Activated CD8-positive, alpha-beta memory T cell treated with anti-CD3 and anti-CD28 coated beads, Interleukin-2, amount 50 U/mL, for 48 hours (primary cell): ENCODE measurements at places on chromosomes 12 and 14.

DNA sequence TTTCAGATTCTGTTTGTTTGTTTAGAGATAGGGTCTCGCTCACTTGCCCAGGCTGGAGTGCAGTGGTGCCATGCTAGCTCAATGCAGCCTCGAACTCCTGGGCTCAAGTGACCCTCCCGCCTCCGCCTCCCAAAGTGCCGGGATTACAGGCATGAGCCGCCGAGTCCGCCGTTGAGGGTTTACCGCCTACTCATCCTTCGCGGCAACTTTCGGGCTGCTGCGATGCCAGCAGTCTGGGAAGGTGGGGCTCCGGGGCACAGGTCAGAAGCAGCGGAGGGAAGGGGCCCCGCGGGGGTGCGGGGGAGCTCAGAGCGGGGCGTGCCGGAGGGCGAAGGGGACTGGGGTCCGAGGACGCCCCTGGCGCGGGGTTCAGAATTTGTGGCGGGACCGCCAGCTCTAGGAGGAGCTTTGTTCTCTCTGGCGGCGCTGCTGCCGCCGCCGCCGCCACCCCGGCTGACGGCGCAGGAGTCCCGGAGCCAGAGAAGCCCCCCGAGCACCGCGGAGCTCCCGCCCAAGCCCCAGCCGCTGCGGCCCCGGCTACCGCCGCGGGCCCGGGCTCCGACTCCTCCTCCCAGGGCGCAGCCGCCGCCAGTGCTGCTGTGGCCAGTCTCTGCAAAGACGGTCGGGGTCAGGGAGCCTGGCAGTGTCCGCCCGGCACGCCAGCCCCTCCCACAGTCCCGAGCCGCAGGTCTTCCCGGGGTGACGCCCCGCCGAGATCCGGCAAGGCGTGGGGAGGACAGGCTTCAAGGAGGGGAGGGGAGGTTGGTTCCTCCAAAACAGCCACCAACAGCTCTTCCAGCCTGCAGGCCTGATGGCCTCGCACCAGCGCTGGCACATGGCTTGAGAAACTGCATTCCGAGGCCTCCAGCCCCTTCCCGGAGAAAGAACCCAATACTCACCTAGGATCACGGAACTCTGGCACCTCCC lies 10.9 kb upstream of the KRT77 start:
- peak; percentile 58 for DNase-seq

- DNase-seq, result no peak
Measured at GRCh38 chr12:122123761-122124145, 45.2 kb downstream of the MLXIP start.

DNA sequence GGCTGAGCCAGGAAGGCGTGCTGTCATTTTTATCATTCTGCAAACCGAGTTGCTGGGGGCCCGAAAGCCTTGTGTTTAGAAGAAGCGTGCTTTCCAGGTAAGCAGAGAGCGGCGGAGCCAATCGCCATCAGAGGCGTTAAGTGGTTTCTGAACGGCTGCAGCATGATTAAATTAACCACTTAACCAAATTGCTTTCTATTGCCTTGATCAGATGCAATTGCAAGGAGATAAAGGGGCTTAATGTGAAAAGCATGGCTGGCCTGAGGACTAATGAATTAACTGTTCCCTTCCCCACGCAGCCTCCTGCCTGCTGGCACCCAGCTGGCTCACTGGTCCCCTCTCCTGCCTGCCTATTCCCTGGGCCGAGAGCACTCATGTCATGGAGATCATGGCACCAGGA lies 36.6 kb upstream of the CHGA start:
- DNase-seq, result no peak

- DNase-seq, result no peak
Measured at GRCh38 chr12:4700621-4701026, 19.6 kb upstream of the GALNT8 start.

- no peak for DNase-seq
Measured at GRCh38 chr12:25388183-25388582, 137.5 kb upstream of the KRAS start.

DNA sequence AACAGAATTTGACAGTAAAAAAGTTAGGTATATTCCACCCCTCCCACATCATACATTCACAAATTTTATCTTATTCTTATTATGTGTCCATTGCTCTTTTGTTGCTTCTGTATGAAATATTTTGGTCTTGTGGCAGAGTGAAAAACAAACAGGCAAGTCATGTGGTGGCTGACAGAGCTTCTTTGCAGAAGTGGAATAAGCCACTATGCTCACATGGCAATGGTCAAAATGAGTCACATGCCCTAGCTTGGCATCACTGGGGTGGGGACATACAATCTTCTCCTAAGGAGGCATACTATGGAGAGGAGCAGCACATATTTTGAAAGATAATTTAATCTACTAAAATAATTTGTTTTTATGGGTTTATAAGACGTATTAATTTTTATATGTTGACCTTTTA lies 27.7 kb upstream of the CMA1 start:
- DNase-seq, result no peak

DNA sequence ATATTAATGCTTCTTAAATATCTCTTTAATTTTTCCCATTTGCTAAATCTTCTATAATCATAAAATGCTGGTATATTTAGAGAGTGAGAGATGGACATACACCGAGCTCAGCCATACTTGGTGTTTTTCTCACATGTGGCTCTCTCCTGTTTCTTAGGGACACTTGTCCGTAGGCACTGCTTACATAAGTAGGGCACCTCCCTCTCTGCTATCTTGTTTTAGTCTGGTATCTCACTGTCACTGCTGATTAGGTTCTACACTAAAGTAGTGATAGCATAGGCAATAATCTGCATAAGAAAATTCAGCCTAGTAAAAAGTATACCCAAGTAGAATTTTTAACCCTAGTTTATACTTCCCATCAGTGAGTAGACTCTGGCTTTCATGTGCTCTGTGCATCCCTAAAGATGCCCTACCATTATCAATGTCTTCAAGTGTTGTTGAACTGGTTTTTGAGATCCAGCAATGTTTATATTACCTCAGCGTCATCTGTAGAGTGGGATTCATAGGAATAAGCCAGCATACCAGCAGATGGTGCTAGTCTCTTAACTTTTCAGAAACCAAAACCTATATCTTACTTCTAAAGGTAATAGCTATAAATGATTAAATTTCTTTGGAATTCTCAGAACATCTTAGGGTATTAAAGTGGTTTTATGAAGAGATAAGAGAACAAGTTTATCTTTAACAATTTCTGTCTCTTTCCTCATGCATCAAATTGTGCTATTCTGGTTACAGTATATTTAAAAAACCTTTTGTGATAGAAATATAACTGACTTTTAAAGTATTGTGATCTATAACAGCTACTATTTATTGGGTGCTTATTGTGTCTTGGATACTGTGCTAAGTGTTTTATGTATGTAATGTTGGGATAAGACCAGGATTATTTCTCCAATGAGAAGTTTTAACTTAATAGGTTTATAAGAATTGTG lies 32.9 kb downstream of the ARID2 start:
- DNase-seq, result no peak

DNA sequence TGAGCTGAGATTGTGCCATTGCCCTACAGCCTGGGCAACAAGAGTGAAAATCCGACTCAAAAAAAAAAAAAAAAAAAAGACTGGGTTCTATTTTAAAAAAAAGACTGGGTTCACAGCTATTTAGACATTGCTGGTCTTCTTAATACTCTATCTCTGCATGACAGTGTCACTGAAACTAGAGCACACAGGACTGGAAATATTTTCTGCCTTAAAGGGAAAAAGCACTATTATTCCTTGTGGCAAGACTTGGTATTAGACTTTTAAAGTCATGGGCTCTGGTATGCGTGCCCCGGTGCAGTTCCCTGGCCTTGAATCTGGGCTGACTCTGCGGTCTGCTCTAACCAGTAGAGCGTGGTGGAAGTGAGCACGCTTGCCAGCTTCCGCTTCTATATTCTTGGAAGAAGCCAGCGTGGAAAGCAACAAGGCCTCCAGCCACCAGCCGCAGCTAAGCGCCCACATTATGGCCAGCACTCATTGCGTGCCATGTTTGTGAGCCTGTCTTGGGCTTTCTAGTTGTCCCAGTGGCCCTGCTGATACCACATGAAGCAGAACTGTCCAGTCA lies 31.3 kb downstream of the PRKAB1 start:
- no peak for DNase-seq

DNA sequence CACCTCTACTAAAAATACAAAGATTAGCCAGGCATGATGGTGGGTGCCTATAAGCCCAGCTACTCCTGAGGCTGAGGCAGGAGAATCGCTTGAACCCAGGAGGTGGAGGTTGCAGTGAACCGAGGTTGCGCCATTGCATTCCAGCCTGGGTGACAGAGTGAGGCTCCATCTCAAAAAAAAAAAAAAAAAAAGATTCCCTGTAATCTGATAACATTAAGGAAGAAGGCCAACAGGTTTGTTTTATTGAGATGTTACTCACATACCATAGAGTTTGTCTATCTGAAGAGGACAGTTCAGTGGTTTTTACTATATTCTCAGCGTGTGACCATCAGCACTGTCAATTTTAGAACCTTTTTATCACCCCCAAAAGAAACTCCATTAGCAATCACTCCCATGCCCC lies 37.5 kb downstream of the TSPAN9 start:
- no peak for DNase-seq

GRCh38 chr12:114611145-114612018 lies 72.6 kb downstream of the TBX3 start:
- no peak for DNase-seq

- no peak for DNase-seq
Measured at GRCh38 chr14:58565832-58566231, 71.9 kb upstream of the DACT1 start.

GRCh38 chr12:57133013-57133569 lies 4.8 kb downstream of the LRP1 start:
- no peak for DNase-seq

- no peak for DNase-seq
Measured at GRCh38 chr12:65300679-65301349, 22.3 kb downstream of the MSRB3 start.

GRCh38 chr12:79659961-79660431 lies 30.8 kb downstream of the PAWR start:
- DNase-seq, result no peak

GRCh38 chr12:21906919-21907493 lies 34.2 kb downstream of the ABCC9 start:
- no peak for DNase-seq

GRCh38 chr12:52066346-52067080 lies 3.3 kb upstream of the ATG101 start:
- no peak for DNase-seq

- no peak for DNase-seq
Measured at GRCh38 chr12:90390947-90391346, 564.0 kb downstream of the CCER1 start.

DNA sequence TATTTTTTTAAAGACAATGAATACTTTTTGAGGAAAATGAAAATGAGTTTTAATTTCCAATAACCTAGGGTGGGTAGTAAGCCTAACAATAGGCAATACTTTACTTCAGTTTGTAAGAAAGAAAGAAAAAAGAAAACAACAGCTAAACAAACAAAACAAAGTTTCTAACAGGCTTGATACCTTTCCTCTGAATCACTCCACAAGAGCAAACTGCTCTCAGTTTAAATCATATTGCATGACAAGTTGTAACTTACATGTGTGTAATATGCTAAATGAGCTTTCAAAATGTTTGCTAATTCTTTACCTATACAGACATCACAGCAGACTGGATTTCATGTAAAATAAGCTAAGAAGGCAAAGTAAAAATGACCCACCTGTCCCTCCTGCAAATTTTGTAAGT lies 6.7 kb upstream of the LMO3 start:
- DNase-seq, result no peak

DNA sequence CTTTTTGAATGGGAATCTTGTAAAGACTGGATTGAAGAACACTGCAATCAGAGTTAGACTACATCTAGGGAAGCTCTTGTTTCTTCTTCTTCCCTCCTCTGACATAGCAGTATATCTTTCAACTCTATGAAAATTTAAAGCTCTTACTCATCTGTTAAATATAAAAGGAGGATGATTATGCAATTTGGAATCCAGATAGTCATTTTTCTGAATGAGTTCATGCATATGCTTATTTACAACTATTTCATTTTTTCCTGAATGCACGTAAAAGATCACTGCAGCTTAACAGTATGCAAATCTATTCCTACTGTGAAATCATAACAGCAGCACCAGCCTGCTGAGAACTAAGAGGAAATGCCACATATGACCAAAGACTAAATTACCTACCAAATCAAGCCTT lies 133.5 kb upstream of the TMCC3 start:
- no peak for DNase-seq

DNA sequence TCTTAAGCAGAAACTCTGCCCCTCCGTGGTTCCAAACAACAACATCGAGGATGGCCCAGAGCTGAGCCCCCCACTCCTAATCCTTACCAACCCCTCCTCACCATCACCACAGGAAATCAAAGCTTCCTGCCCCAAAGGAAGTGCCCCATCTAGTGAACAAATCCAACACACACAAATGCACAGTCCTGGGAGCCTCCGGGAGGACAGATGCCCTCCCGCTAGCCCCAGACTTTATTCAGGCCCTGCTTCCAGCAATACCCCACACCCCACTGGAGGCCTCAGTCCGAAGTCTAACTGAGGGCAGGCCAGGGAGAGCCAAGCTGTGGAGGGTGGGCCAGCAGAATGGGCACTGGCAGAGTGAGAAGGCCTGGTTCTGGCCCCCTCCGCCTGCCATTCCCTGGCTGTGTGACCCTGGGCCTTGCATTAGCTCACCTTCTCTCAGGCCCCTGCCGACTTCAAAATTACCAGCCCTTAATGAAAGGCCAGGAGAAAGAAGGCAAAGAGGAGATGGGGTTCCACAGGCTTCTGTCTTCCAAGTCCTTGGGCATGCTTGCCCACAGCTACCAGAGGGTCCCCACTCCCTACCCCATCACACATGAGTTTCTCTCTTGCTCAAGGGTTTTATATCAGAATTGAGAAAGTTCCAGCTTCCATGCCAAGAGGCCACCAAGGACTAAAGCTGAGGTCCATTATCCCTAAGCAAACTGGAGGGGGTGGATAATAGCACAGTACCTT lies 2.3 kb downstream of the HDAC7 start:
- DNase-seq, result no peak

GRCh38 chr12:62931477-62931876 lies 3.5 kb downstream of the PPM1H start:
- DNase-seq, result no peak

DNA sequence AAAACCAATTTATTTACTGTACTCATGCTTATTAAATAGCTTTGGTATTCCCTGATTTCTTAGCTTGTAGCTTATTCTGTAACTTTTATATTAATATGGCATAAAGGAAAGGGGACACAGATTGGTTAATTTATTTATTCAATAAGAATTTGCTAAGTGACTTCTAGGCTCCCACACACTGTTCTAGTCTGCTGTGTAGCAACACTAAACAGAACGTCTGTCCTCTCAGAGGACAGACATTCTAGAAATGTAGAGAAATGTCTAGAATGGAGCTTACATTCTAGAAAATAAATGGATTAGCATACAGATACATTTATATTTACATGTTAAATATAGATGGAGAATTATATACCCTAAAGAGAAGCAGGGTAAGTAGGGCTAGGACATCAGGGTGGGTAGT lies 184.9 kb upstream of the ABCD2 start:
- DNase-seq, result no peak

DNA sequence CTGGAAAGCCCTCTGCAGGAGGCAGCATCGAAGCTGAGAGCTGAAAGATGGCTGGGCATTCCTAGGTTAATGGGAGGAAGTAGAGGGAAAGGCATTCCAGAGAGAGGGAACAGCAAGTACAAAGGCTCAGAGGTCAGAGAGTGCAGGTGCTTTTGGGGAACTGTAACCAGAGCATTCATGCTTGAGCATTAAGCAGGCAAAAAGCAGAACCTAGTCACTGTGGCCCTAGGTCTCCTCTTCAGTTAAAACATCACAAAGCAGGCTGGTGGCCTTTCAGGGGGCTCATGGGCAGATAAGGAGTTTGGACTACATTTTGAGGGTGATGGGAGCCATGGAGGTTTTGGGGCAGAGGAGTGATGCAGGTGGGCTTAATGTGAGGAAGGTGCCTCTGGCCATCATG lies 169.2 kb upstream of the MYL2 start:
- no peak for DNase-seq
